ENCODE measurements at places on chromosomes 5 and 9.

DNA sequence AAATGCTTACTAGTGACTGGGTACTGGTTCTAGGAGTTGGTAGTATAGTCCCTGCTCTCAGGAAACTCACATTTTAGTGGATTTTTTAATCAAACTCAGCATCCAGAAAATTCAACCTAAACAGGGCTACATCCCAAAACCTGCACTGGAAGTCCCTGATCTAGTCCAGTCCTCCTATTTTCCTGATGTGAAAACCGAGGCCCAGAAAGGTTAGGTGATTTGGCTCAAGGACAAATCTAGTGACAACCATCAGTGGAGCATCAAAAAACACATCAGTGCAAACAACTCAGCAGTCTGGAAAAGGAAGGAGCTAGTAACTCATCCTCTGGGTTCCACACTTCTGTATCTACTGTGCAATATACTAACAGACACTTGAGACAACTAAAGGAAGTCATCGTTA lies 38.2 kb downstream of the SERINC5 start:
- no peak for DNase-seq

- no peak for DNase-seq
These were observed 15.2 kb upstream of the TGFBI start for GRCh38 chr5:136013559-136013958.

- no peak for DNase-seq
These were observed 18.9 kb downstream of the TRIP13 start for GRCh38 chr5:911601-912000.

DNA sequence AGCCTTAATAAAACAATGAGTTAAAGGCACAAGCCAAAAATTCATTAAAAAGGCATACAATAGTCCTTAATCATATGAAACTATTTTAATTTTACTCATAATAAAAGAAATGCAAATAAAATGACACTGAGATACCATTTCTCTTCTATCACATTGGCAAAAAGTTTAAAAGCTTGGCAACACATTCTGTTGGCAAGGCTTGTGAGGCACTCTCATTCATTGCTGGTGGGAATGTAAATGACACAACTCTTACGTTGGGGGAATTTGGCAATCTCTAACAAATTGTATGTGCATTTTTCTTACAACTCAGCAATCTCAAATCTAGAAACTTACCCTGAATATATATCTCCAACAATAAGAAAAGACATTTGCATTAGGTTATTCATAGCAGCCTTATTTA lies 111.6 kb downstream of the PRELID2 start:
- DNase-seq, result no peak

- DNase-seq, result no peak
These were observed 29.5 kb downstream of the HAVCR1 start for GRCh38 chr5:157029457-157029856.

GRCh38 chr5:95380103-95380628 lies 11.0 kb upstream of the FAM81B start:
- no peak for DNase-seq

- DNase-seq, result peak; percentile 89
These were observed 849 bp upstream of the MGAT1 start for GRCh38 chr5:180803181-180804128.

DNA sequence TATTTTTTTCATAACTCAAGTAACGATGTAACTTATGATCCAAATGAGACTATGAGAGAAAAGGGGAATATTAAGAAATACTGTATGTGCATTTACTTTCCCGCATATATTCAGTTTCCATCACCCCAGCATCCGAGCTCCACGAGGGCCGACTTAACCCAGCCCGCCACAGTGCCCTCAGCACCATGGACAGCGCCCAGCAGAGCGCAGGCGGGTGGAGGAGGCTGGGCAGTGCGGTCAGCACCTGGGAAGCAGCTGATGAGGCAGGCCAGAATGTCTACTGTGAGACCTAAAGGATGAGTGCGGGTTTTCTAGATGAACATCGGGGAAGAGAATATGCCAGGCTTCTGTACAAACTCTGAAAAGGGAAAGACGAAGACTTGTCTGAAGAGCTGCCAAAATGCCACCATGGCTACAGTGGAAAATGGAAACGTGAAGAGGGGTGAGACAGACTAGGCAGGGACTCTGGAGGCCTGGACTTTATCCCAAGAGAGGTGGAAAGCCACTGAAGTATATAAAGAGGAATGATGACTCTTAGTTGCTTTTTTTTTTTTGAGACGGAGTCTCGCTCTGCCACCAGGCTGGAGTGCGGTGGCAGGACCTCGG lies 34.5 kb upstream of the MED27 start:
- DNase-seq, result peak; percentile 58

DNA sequence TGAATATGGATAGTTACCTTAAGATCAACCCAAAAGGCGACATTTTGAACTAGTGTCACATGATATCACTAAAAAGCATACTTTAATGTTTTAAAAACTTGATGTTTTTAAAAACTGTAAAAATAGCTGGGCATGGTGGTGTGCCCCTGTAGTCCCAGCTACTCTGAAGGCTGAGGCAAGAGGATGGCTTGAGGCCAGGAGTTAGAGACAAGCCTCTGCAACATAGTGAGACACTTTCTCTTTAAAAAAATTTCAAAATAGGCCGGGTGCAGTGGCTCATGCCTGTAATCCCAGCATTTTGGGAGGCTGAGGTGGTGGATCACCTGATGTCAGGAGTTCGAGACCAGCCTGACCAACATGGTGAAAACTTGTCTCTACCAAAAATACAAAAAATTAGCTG lies 129.5 kb downstream of the NPR3 start:
- no peak for DNase-seq

- DNase-seq, result peak; percentile 59
These were observed 45.3 kb downstream of the FBXW11 start for GRCh38 chr5:171961117-171961516.

DNA sequence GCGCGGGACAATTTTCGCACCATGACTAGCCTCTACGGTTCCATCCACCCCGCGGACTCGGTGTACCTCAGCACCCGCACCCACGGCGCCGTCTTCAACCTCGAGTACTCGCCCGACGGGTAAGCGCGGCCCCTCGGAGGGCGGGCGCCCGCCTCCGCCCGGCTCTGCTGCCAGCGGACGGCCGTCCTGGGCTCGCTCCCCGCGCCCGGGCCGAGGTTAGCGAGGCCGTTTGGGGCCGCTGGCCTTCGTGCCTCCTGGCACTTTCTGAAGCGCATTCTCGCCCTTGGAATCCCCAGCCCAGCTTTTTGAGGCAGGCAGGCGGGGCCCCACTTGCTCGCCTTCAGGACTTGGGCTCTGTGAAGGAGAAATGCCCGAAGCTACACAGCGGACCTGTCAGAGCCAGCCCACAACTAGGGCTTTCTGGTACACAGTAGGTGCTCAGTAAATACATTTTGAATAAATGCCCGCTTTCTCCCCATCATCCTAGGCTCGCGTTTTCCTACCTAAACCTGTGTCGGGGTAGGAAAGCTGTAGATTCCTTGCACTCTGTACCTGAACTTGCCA lies 772 bp downstream of the DCAF10 start:
- DNase-seq, result peak; percentile 65

DNA sequence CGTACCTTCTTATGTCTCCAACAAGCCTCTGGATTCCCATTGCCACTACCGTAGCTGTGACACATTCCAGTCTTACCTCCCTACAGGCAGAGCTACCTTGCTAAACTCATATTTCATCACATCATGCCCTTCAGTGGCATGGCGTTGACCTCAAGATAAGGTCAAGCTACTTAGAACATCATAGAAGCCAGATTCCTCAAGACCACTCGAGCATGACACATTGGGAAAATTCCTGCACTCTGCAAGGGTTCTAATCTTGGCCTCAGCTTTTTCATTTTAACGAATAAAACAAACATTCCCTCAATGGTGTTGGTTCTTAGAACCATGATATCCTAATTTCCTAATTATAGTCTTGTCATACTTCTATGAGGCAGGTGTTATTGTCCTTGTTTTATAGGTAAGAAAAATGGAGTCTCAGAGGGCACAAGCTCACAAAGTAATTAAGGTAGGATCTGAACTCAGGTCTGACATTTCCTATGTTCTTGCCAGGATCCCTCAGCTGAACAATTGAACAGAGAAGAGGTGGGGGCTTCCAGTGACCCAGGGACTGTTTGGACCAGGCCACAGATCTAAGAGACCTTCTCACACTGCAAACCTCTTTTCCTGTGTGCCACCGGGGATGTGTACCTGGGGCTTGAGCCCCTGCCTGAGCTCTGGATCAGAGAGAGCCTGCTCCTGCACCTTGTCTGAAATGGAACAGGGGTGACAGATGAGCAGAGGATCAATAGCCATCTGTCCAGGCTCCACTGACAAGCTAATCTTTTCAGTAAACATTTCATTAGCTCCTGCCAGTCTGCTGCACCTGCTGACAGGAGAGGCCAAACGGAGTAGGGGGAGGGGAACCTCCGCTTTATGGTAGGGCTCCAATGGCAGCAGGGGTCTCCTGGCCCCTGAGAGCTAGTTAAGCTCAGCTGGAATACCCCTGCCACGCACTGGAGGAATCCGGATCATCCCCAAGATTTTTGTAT lies 49.3 kb downstream of the ALG2 start:
- DNase-seq, result no peak

GRCh38 chr5:158301186-158301585 lies 442.2 kb upstream of the CLINT1 start:
- DNase-seq, result no peak

DNA sequence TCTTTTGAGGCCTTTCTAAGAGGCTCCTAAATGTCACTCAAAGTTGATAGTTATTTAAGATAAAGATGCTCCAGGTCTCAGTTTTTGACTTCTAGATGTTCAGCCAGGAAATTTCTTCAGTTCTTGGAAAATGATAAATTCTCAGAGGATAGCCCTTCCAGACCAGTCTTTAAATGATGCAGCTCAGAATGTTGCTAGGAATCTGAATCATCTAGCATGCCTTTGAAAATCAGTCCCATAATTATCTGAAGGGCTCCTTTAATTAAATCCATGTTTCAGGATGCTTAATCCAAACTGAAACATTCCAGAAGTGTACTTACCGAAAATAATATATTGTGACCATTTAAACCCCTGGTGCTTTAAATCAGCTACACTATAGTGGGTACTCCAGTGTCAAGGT lies 107.5 kb upstream of the FBN2 start:
- DNase-seq, result no peak

DNA sequence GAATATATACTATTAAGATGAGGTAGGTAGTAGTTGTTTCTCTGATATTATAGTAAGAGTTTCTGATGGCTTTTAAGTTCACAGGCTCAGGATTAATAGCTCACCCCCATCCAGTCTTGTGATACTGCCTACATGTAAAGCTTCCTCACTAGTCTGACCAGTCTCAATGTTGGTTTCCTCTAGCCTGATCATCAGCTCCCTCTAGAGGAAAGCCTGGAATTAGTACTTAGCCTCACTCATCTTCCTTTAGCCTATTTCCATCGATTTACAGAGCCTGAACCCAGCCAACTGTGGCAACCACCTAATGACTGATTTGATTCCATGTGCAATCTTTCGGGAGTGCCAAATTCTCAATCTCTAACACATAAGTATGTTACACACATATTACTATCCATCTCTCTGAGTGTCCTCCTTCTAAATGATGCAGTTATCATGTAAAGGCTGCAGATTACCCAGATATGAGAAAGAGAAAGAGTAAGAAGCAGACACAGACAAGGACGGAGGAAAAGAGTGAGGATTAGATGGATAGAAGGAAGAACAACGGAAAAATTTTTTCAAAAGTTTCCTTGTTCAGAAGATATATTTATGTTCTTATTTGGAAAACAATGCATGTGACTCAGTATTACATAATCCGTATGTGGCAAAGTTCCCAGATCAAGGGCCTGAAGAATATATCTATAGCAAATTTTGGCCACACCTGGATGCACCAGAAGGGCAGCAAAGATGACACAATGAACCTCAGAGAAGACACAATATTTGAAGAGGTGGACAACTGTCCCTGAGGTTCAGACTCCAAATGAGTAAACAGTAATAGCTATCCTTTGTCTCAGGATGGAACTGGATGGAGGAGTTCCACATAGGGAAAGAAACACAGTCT lies 333.7 kb downstream of the ELAVL2 start:
- DNase-seq, result no peak
